ENCODE measurements at places on chromosomes 3 and 15. TPM values are rescaled to one million over a fixed set of nuclear protein-coding genes. Genes with fewer than 3 reads are reported as not detected.

- DNase-seq, result no peak
- H3K27me3 ChIP-seq, result no peaks in the 10 kb centered on the region
- H3K36me3 ChIP-seq, result no peaks in the 10 kb centered on the region
- no peak overlapping the region for H3K4me3 ChIP-seq
These were observed 65.4 kb downstream of the TFRC start for GRCh38 chr3:196016485-196016884.

DNA sequence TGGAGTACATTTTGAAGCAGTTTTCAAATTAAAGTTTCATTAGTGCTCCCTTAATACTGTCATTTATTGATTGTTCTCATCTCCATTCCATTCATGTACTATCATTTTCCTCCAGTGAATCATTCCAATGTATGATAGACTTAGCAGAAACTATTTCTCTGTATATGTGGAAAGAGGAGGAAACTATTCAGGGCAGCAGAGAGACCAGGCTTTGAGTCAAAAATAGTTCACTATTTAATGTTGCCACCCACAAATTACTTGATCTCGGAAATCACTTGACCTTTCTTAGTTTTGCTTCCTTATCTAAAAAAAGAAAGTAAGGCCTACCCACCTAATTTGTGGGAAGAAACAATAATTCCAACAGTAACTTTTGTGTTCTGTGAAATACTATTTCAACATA is 610.5 kb upstream of the ZNF385D start:
- H3K4me1 ChIP-seq, result no peaks in the 10 kb centered on the region
- H3K4me3 ChIP-seq, result no peak overlapping the region
- H3K36me3 ChIP-seq, result no peaks in the 10 kb centered on the region
- no peak overlapping the region for H3K27ac ChIP-seq
- no peaks in the 10 kb centered on the region for H3K27me3 ChIP-seq

The CLRN1 gene
- total RNA-seq, result not detected

DNA sequence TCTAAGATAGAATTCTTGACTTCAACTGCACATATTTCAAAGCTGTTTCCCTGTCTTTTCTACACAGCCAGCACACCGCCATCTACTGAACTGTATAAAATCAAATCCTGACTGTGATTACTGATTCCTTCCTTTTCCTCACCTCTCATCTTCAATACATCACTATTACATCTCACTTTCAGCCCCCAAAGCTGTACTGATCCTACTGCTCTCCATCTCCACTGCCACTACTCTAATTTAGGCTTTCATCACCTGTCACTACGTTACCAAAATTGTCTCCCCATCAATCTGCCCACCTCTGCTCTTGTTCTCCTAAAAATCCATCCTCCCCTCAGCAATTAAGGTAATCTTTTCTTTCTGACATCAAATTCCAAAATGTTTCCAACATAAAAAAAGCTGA is 4.5 kb upstream of the CCDC39 start:
- H3K27me3 ChIP-seq, result no peaks in the 10 kb centered on the region
- H3K36me3 ChIP-seq, result no peaks in the 10 kb centered on the region
- H3K27ac ChIP-seq, result no peak overlapping the region

The ROPN1B gene
- 0.67 TPM for total RNA-seq

The C3orf85 gene
- not detected for total RNA-seq

- no peaks in the 10 kb centered on the region for H3K36me3 ChIP-seq
- H3K27me3 ChIP-seq, result no peaks in the 10 kb centered on the region
- H3K27ac ChIP-seq, result peak overlapping the region; percentile 28
- no peak overlapping the region for H3K4me3 ChIP-seq
These were observed 9.1 kb downstream of the ZDHHC3 start for GRCh38 chr3:44966795-44967278.

The SLC6A11 gene
- total RNA-seq, result 0.09 TPM

- H3K27ac ChIP-seq, result no peak overlapping the region
- DNase-seq, result no peak
- no peaks in the 10 kb centered on the region for H3K27me3 ChIP-seq
- H3K4me3 ChIP-seq, result no peak overlapping the region
- H3K36me3 ChIP-seq, result no peaks in the 10 kb centered on the region
These were observed 113.0 kb downstream of the TP63 start for GRCh38 chr3:189744235-189744634.

The GABRB3 gene
- 5.5 TPM for total RNA-seq

The AGBL1 gene
- 147 TPM for total RNA-seq

DNA sequence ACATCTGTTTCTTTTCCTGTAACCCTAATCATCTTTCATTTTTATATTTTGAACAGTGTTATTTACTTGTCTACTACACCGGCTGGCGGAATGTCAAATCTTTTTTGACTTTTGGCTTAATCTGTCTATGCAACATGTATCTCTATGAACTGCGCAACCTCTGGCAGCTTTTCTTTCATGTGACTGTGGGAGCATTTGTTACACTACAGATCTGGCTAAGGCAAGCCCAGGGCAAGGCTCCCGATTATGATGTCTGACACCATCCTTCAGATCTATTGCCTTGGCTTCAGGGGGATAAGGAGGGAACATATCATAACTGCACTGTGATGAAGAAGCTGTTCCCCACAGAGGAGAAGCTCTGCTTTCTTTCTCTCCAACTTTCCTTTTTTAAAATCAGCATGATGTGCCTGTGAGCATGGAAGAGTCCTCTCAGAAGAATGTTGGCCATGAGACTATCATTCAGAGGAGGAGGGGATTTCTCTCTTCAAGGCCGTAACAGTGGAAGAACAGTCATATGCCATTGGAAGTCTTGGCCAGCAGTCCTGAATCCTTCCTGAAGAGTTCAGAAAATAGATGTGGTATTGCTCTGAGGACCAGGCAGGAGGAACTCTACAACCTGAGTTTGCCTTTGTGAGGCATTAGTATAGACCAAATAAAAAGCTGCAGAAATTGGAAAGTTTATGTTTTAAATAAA is 69.9 kb downstream of the SEC22A start:
- DNase-seq, result peak; percentile 18
- H3K4me1 ChIP-seq, result no peaks in the 10 kb centered on the region
- peaks cover 8% of the 10 kb centered on the region for H3K36me3 ChIP-seq
- no peak overlapping the region for H3K4me3 ChIP-seq
- no peaks in the 10 kb centered on the region for H3K27me3 ChIP-seq
- H3K27ac ChIP-seq, result no peak overlapping the region

DNA sequence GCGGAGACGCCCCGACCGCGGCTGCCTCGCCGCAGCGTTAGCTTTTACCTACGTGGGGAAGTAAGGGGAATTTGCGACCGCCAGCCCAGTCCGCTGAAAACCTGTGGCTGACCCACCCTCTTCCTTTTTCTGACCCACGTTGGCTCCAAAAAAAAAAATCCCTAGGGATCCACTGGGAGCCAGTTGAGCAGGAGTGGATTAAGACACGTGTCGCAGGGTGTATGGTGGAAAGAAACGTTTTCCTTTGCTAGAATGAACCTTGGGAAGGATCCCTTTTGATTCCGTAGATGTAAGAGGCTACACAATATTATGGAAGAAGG is 575 bp upstream of the PCYT1A start:
- H3K4me3 ChIP-seq, result peak overlapping the region; percentile 94
- no peak for DNase-seq
- H3K36me3 ChIP-seq, result no peaks in the 10 kb centered on the region
- H3K27ac ChIP-seq, result peak overlapping the region; percentile 97

- H3K36me3 ChIP-seq, result no peaks in the 10 kb centered on the region
- H3K4me3 ChIP-seq, result no peak overlapping the region
- H3K4me1 ChIP-seq, result peaks cover 4% of the 10 kb centered on the region
- no peak overlapping the region for H3K27ac ChIP-seq
- H3K27me3 ChIP-seq, result no peaks in the 10 kb centered on the region
- no peak for DNase-seq
These were observed 60.7 kb downstream of the IMPG2 start for GRCh38 chr3:101259485-101260341.

GRCh38 chr3:49244581-49245205 is 32.3 kb downstream of the C3orf62 start:
- peaks cover 6% of the 10 kb centered on the region for H3K4me1 ChIP-seq
- DNase-seq, result no peak
- H3K27ac ChIP-seq, result peak overlapping the region; percentile 26

The PLXNA1 gene
- 51.7 TPM for total RNA-seq

The SLC9C1 gene
- 0.28 TPM for total RNA-seq

DNA sequence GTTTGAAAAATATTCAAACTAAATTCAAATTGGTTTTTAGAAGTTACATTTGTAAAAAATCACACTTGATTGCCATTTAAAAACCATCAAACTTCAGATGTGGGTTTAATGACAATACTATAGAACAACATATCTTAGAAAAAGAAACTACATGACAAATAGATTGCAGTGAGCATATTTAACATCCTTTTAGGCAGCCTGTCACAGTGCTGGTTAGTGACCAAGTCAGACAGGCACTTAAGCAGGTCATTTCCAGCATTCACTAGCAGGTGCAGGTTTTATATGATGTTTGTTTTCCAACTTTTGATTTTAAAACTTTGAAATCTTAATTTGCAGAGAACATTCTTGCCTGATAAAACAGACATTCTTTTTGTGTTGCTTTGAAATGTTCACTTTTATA is 115.7 kb downstream of the MBNL1 start:
- no peak overlapping the region for H3K4me3 ChIP-seq
- DNase-seq, result no peak
- H3K27ac ChIP-seq, result no peak overlapping the region
- no peaks in the 10 kb centered on the region for H3K27me3 ChIP-seq
- H3K36me3 ChIP-seq, result peaks cover 2% of the 10 kb centered on the region

The GXYLT2 gene
- total RNA-seq, result 46.8 TPM

DNA sequence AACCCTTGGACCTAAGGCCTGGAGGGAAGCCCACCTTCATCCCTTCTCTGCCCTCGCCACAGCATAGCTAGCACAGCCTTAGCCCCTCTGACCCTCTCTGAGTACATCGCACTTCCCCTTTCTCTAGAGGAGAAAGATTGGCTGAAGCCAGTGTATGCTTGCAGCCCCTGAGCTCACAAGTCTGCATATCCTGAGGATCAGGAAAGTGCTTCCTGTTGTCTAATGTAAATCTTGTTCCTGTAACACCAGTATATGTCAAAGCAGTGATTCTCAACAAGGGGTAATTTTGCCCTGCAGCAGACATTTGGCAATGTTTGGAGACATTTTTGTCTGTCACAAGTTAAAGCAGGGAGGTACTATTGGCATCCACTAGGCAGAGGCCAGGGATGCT is 2.2 kb upstream of the PRKCD start:
- DNase-seq, result no peak
- no peak overlapping the region for H3K4me3 ChIP-seq
- H3K27me3 ChIP-seq, result no peaks in the 10 kb centered on the region
- H3K27ac ChIP-seq, result no peak overlapping the region
- no peaks in the 10 kb centered on the region for H3K36me3 ChIP-seq
- H3K4me1 ChIP-seq, result no peaks in the 10 kb centered on the region

The DNAH12 gene
- 13.4 TPM for total RNA-seq

DNA sequence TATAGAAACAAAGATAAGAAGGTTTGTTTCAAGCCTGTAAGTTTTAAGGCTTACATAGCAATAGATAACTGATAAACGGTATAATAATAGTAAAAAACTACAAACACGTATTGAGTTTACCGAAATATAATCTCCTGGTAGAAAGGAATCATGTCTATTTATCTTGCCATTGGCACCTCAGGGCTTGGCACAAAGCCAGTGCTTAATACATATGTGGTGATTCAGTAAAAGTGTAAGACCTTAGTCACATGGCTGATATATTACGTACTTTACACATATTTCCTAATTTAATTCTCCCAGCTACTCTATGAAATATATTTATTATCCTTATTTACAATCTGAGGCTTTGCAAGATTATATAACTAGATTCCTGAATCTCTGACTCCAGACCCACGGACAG is 32.0 kb upstream of the SLCO3A1 start:
- no peak overlapping the region for H3K4me3 ChIP-seq
- no peaks in the 10 kb centered on the region for H3K36me3 ChIP-seq
- H3K27me3 ChIP-seq, result no peaks in the 10 kb centered on the region
- DNase-seq, result no peak
- peaks cover 8% of the 10 kb centered on the region for H3K4me1 ChIP-seq

GRCh38 chr3:127119693-127120464 is 73.1 kb upstream of the PRR23E start:
- no peak overlapping the region for H3K4me3 ChIP-seq
- H3K27ac ChIP-seq, result no peak overlapping the region
- H3K27me3 ChIP-seq, result peaks cover 3% of the 10 kb centered on the region
